WTC11 (cell line): ENCODE measurements at places on chromosomes 3 and 15. TPM values are rescaled to one million over a fixed set of nuclear protein-coding genes. Genes with fewer than 3 reads are reported as not detected.

DNA sequence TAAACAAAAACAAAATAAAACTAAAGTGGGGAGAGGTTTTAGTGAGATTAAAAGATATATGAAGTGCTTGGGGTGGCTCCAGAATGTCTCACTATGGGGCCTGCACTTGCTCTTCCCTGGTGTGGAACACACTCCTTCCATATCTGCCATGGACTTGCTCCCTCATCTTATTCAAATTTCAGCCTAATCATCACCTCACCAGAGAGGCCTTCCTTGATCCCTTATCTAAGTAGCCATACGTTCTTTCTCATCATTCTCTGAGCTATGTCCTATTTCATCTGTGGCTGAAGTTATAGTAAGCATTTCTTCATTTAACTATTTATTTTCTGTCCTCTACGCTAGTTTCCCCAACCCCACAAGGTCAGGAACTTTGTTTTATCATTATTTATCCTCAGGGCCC lies 511.7 kb downstream of the NTRK3 start:
- no peak for DNase-seq

DNA sequence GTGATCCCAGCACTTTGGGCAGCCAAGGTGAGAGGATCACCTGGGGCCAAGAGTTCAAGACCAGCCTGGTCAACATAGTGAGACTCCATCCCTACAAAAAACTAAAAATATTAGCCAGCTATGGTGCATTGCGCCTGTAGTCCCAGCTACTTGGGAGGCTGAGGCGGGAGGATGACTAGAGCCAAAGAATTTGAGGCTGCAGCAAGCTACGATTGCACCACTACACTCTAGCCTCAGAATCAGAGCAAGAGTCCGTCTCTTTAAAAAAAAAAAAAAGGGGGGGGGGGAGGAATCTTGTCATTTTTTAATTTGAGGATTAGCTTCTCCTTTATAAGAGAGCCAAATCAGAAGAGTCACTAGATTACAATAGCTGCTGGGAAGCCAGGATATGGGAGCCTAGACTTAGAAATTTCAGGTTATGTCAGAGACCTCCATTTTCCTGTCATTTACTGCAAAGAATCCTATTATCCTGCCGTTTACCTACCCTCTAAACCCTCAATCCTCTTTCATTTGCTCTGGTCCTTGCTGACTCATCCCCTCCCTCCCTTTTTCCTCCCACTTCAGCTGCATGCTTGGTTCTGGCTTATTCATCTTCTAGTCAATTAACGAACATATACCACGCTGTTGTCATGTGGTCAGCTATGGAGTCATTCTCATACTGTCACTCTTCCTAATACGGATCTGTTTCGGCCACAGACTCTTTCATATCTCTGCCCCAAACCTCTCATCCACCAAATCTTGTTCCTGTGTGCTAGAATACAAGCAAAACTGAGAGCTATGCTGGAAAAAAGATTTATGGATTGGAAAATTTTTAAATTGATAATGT lies 83.8 kb upstream of the PPIB start:
- DNase-seq: no peak

- DNase-seq: no peak
Observed at GRCh38 chr3:35592589-35593295, 46.6 kb upstream of the ARPP21 start.

DNA sequence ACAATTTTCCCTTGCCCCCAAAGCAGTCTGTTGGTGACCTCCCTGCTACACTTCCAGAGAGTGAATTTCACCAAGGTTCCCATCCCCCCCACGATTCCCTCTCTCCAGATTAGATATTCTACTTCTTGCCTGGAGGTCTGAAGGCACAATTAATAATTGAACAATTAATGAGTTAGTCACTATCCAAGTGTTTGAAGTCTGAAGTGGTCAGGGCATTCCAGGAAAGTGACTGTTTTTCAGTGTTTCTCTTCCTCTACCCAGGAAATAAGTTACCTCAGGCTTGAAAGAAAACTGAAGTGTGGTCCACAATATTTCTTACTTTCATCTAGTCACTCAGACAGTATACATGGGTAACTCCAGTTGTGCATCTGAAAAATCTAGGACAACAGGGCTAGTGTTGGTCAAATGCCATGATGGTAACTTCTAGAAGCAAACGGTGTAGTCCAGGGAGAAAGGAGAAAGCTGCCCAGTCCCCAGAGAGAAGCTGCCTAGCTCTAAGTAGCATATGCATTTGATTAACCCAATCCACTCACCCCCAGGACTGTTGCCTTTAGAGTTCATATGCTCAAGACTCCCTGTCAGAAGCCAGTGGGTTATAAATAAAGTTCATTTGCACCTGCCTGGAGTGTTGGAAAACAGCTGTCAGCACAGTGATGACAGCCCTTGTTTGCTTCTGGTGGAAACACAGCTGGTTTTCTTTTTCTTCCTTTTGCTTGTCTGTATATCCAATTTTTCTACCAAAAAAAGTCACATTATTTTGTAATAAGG lies 2.3 kb upstream of the TM4SF4 start:
- no peak for DNase-seq

GRCh38 chr3:172171396-172172075 lies 132.2 kb downstream of the FNDC3B start:
- DNase-seq: no peak

DNA sequence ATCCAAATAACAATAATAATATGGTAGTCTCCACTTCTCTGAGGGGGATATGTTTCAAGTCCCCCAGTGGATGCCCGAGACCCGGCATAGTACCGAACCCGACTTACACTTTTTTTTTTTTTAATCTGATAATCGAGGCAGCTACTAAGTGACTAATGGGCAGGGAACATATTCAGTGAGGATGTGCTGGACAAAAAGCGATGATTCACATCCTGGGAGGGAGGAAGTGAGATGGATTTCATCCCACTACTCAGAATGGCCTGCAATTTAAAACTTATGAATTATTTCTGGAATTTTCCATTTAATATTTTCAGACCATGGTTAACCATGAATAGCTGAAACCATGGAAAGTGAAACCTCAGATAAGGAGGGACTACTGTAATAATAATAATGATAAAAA lies 49.5 kb upstream of the SELENOK start:
- DNase-seq: no peak

DNA sequence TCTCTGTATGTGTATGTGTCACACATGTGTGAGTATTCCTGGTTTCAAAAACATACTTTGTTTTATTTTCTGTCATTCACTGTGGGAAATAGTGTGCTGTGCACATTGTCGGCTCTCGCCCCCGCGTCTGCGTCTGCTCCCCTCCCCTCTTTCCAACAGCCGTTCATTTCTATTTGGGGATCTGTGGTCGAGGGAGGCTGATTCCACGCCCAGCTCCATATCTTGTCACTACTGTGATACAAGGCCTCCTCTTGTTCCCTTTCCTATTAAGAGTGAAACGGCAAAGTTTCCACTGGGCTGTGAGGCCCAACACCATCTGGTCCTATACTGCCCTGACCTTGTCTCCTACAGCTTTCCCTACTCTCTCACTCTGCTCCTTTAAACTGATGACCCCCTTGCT lies 172.5 kb upstream of the LRIG1 start:
- DNase-seq: no peak

DNA sequence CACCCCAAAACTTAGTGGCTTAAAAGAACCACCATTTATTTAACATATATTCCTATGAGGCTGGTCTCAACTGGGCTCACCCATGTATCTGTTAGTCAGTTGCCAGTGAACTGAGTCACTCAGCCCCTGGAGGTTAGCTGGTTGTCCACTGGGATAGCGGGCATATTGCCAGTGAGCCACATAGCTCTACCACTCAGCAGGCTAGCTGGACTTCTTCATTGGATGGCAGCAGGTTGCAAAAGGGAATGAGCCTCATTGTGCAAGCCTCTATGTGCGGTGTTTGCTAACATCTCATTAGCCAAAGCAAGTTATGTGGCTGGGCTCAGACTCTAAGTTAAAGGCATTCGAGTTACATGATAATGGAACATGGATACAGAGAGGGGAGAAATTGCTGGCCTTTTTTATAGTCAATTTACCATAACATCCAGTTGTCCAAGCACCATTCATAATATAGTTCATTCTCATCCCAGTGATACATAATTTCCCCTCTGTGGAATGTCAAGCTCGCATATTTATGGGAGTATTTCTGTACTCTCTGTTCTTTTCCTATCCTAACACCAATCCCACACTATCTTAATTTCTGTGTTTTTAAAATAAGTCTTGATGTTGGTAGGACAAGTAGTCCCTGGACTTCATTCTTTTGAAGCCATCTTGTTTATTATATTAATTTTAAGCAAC lies 8.7 kb downstream of the BTD start:
- no peak for DNase-seq

- DNase-seq: no peak
Observed at GRCh38 chr15:41258750-41259471, 27.8 kb downstream of the CHP1 start.

The CACNA2D3 gene
- 4.0 to 5.0 TPM (median 4.9 TPM) in 3 replicates for total RNA-seq

The XIRP1 gene
- total RNA-seq: not detected in 3 replicates

The POTEB2 gene
- total RNA-seq: not detected in 3 replicates

The ROBO2 gene
- total RNA-seq: 11.7 to 12.4 TPM (median 12.0 TPM) in 3 replicates

The SOX14 gene
- 0.34 to 0.78 TPM (median 0.70 TPM) in 3 replicates for total RNA-seq

The CKMT1B gene
- total RNA-seq: 35.4 to 41.5 TPM (median 37.3 TPM) in 3 replicates
